ENCODE measurements at places on chromosomes 4 and X. TPM values are rescaled to one million over a fixed set of nuclear protein-coding genes. Genes with fewer than 3 reads are reported as not detected.
A peak's percentile ranks its signal among the peaks of the same experiment; 100 is the strongest.

The SRPX gene
- 82.4 TPM for total RNA-seq

The FATE1 gene
- total RNA-seq = not detected

DNA sequence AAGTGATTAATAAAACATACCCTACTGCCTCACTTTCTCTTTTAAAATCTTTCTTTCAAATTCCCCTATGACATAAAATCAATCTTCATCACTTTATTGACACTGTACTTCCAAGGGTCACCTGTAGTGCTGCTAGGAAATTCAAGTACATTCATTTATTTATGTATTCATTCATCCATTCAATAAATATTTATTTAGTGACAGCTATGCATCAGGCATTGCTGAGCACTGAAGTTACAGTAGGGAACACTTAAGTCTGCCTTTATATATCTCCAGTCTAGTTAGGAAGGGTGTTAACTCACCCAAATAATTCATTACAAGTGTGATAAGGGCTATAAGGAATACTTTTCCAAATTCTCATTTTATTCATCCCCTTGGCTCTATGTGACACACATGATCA lies 2.3 kb downstream of the SYTL5 start:
- no peak for DNase-seq

The GPR34 gene
- total RNA-seq = 0.88 TPM

GRCh38 chrX:2320580-2321327 lies 180.0 kb downstream of the DHRSX start:
- peak; percentile 81 for DNase-seq

DNA sequence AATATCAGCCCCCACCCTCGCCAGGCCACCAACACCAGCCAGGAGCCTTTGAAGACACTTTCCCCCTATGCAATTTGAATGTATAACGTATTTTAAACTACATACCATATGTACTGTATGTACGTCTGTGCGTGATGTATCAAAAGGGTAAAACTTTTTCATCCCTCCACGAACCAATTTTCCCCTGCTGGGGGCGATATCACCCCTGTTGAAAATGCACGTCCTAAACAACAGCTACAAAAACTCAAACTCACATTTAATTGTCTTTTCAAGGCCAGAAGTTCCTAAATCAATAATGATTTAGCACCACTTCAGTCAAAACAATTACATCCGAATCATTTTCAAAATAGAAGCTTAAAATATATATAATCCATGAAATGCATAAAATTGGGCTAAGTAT lies 1.4 kb downstream of the VEGFD start:
- no peak for DNase-seq

DNA sequence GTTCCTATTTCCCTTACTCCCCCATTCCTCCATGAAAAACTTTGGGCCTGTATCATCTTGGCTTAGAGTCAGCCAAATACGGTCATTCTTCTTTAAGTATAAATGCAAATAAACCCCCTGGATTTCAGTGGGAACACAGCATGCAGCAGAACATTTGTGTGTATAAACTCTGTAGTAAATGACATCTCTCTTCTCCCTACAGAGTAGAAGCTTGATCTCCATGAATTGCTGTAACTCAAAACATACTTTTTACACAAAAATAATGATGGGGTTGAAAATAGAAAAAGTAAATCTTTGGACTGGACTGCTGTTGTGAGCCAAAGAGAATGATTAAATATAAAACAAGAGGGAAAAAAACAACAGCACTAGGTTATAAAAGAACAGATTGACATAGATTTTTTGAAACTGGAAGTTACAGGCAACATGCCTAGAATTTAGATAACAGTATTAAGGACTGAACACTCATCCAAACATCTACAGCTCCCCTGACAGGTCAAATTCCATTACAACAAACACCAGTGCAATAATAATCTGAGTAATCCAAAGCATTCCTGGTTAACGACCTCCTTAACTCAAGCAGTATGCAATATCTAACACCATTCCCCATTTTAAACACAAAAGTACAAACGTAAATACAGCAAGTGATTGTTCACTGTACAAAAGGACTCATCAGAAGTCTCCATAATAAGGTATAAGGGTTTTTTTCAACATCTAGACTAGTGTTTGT lies 30.7 kb downstream of the TSPAN5 start:
- no peak for DNase-seq

- no peak for DNase-seq
Observed at GRCh38 chrX:39605183-39605582, 492.6 kb downstream of the BCOR start.

The UGT2B15 gene
- total RNA-seq = 103 TPM

The TCEAL1 gene
- total RNA-seq = 113 TPM

DNA sequence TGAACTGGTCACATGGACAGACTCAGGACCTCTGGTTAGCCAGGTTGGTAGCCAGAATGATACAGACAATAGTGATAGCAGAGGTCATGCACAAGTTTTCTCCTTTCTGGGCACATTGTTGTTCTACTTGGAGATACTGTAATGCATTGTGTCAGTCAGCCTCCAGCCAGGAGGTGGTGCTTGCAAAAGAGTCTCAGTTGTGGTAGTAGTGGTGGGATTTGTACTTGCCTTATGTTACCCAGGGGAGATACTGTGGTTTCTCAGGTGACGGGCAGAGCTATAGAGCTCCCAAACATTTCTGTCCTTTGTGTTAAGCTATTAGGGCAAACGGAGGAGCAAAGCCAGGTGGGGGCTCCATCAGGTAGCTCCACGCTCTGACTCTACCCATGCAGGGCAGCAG lies 190.5 kb downstream of the STPG2 start:
- no peak for DNase-seq

The ARSH gene
- total RNA-seq = 0.08 TPM

DNA sequence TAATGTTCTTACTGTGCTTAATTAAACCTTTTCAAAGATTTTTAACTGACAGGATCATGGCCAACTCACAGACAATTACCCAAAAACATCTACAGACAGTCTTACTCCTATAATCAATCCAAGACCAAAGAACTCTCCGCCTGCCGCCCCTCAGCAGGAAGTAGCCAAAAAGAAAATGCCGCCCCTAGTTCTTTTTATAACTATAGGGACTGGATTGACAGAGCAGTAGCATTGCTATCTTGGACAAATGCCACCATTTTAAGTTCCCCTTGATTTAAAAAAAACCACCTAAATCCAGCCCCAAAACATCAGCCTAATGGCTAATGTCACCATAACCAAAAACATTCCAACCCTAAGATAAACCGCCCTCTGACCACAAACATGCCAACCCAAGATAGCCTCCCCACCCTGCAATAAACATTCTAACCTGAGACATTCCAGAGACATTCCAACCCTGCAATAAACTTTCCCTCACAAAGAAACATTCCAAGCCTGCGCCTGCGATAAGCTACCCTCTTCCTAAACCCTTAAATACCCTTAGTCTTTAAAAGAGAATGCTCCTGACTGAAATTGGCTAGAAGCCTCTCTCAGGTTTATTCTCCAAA lies 77.0 kb downstream of the COQ2 start:
- DNase-seq = peak; percentile 22

The TMEM192 gene
- 23.3 TPM for total RNA-seq

DNA sequence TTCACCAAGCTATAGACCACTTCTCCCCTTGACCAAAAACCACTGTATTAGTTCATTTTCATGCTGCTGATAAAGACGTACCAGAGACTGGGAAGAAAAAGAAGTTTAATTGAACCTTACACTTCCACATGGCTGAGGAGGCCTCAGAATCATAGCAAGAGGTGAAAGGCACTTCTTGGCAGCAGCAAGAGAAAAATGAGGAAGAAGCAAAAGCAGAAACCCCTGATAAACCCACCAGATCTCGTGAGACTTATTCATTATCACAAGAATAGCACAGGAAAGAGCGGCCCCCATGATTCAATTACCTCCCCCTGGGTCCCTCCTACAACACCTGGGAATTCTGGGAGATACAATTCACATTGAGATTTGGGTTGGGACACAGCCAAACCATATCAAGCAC lies 97.8 kb downstream of the DOCK11 start:
- DNase-seq = no peak

The TIGD4 gene
- 1.3 TPM for total RNA-seq

- DNase-seq = no peak
Observed at GRCh38 chr4:128682942-128683666, 126.4 kb upstream of the JADE1 start.

GRCh38 chrX:71998836-71999509 lies 88.3 kb downstream of the NHSL2 start:
- no peak for DNase-seq

The PDE6B gene
- 17.3 TPM for total RNA-seq

DNA sequence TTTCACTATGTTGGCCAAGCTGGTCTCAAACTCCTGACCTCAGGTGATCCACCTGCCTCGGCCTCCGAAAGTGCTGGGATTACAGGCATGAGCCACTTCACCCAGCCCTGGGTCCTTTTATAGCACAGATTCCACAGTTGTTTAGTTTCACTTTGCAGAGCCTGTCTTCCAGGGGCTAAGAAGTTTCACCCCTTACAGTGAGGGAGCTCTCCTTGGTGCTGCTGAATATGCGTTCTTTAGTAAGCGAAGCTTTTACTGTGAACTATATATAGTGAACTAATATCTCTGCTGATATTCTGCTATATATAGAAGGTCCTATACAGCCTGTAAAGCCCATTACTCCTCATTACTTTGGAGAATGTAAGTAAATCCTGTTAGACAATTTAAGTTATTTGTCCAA lies 4.2 kb downstream of the TCEAL6 start:
- no peak for DNase-seq

DNA sequence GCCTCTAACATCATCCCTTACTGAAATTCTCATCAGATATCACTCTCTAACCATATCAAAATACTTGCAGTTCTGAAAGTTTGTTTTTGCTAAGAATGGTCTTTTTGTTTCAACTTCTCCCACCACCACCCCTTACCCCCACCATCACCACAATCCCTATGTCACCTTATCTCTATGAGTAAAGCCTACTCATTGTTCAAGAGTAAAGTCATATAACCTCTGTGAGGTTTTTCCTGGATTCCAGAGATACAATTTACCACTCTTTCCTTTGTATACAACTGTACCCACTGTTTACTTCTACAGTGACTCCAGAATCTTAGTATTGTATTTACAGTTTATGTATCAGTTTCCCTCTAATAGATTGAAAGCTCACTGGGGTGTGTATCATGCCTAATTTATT lies 158.0 kb upstream of the PCDH10 start:
- DNase-seq = no peak

DNA sequence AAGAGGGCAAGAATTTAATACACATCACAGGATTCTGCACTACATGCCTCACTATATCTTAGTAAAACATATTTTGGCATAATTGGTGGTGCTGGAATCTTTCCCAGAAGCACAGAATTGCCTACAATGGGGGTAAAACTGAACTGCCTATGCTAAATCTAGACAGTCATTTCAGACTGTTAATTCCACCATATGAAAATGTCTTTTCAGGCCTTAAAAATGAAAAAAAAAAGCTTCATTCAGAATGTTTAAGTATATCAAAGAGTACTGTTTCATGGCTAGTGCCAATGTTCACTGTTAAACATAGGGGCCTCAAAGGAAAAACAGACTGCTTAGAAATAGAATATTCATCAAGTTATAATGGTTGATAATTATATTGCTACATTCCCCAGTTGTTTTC lies 797.0 kb downstream of the PCDH19 start:
- no peak for DNase-seq

DNA sequence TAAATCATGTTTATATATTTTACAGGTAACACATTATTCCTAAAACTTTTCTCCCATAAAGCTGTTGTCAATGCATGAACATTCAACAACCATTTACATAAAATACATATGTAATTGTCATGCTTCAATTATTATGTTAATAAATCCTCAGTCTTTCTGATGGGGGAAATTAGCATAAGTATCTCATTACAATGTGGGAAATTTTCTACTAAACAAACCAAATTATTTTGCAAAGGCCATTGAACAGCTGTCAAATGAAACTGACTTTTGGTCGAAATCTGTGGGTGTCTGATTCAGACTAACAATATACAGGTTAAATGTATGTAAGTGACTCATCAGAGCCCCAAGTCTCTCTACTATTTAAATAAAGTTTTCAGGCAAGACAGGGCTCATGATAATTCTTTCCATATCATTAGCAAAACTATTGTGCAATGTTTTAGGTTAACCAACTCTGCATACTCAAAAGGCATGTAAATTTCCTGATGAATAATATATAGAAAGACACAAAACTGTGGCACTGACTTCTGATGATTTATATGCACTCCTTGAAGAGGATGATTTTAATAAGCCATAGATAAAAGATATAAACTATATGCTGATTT lies 795.3 kb upstream of the AADAT start:
- DNase-seq = no peak

DNA sequence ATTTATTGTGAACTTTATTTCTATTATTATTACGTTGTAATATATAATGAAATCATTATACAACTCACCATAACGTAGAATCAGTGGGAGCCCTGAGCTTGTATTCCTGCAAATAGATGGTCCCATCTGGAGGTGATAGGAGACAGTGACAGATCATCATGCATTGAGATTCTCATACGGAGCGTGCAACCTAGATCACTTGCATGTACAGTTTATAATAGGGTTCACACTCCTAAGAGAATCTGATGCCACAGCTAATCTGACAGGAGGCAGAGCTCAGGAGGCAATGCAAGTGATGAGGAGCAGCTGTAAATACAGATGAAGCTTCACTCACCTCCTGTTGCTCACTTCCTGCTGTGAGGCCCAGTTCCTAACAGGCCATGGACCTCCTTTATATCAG lies 2170.2 kb downstream of the PCDH7 start:
- no peak for DNase-seq

- peak; percentile 64 for DNase-seq
Observed at GRCh38 chr4:109912706-109913595, at the start of gene EGF. Gene EGF (plus strand): TSS chr4:109912883. CDS start chr4:109913336, 453 bp downstream.

The USP51 gene
- 5.8 TPM for total RNA-seq

The SNCA gene
- 8.9 TPM for total RNA-seq

GRCh38 chr4:181416966-181417365 lies 826.2 kb upstream of the TENM3 start:
- no peak for DNase-seq

- no peak for DNase-seq
Observed at GRCh38 chr4:92455329-92455839, 151.6 kb downstream of the GRID2 start.

The MPP1 gene
- total RNA-seq = 18.7 TPM

GRCh38 chr4:156779774-156780173 lies 191.8 kb downstream of the PDGFC start:
- no peak for DNase-seq

The ASMTL gene
- 15.1 TPM for total RNA-seq

The CLDN34 gene
- not detected for total RNA-seq

The CCDC149 gene
- 13.3 TPM for total RNA-seq

The WDR44 gene
- total RNA-seq = 9.7 TPM

DNA sequence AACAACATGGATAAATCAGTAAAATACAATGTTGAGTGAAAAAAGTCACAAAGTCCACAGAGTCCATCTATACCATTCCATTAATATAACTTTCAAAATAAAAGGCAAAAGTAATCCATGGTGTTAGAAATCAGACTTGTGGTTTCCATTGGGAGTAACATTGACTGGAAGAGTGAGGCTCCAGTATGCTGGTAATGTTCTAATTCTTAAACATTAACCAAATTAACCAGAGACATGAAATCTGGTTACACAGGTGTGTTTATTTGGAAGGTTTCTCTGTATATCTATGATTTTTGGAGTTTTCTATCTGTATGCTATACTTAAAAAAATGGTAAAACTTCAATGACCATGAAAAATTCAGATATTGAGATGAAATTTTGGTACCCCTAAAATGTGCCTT lies 42.6 kb downstream of the SULT1B1 start:
- DNase-seq = no peak

GRCh38 chr4:657338-657833 lies 16.7 kb downstream of the ATP5ME start:
- DNase-seq = no peak

All from hepatocyte (in vitro differentiated cells).